ENCODE measurements at places on chromosomes 5 and 9.

- no peak for DNase-seq
Observed at GRCh38 chr5:16437977-16438376, 27.6 kb downstream of the ZNF622 start.

- DNase-seq, result no peak
Observed at GRCh38 chr9:5569891-5570290, 59.0 kb upstream of the RIC1 start.

- no peak for DNase-seq
Observed at GRCh38 chr5:92409134-92409533, 1026.0 kb upstream of the ARRDC3 start.

DNA sequence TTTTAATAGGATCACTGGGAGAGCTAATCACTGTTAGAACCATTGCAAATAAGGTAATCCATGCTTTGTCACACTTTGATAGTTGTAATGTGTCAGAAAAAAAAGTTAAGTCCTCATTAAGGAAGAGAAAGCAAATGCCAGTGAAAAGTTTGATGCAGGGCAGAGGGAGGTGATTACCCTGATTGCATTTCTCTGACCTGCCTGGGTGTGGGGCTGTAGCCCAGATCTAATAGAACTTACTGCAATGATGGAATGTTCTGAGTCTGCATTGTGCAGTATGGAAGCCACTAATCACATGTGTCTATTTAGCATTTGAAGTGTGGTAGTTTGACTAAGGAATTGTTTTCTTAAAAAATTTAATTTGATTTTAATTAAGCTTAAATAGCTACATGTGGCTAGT, 202.7 kb downstream of the ATP10B start:
- DNase-seq, result no peak

DNA sequence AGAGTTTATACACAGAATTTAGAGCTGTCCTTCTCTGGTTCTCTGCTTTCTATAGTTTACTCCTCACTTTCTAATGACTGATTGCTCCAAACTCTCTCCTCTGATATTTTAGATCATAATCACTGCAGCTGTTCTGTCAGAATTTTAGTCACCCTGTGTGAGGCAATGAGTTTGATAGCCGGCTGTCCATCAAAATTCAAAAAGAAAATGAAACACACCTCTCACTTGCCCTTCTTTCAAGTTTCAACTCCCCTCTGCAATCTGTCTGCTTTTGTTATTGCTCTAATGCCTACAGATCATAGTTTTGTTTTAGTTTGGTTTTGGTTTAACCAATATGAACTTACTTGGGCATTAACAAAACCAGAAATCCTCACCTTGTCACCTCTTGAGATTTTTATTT, 23.3 kb upstream of the ABLIM3 start:
- no peak for DNase-seq

DNA sequence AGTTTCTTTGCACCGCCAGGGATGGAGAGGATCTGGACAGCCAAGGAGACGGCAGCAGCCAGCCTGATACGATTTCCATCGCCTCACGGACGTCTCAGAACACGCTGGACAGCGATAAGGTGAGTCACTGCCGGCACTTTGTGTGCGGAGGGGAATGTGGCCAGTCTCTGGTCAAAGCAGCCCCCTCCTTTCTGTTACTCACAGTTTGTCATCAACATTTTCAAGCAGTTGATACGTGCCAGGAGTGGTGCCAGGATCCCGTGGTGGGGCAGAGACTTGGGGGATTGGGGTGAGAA, 175.1 kb upstream of the OTULINL start:
- DNase-seq, result no peak

DNA sequence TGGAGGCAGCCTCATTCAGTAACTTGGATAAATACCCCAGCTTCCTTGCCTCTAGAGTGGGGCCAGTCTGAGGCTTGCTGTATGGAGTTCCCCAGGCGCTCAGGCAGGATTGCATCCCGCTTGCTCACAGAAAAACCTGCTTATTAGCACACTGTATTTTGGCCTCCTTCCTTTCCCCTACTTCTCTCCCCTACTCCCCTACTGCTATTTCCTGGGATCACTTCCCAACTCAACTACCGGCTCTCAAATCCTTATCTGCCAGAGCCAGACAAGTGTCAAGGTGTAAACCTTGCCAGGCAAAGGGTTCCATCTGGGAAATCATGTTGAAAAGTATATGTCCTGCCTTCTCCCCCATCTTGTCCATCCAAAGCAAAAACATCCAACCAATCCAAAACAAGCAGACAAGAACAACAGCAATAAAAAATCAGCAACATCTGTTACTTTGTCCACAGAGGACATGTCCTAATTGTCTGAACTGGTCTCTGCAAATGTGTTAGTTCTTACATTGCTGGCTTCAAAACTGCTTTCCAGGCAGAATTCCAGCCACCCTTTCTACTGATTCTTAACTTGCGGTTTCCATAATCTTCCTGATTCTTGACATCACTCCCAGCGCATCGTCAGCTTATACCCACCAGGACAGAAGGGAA, 164.1 kb upstream of the SEMA6A start:
- no peak for DNase-seq

DNA sequence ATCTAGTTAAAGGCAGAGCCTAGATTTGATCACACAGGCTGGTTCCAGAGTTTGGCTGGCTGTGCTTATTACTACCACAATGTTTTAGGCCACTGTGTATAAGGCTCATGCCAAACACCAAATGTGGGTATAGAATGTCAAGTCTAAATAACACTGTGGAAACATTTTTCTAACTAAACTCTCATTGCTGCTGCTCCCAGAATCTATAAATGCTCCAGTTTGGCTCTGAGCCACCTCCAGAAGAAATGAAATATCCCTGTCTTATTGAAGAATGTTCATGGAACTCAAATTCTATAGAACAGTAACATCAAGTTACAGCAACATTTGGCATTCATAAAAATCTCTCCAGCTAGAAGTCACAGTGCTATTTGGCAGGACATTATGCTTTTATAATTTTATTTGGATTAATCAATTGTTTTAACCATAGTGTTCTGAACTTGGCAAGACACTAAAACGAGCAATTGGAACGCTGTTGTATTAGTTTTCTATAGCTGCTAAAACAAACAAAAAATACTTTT, 178.1 kb upstream of the COX7C start:
- DNase-seq, result no peak

- no peak for DNase-seq
Observed at GRCh38 chr5:135543485-135544304, 7.9 kb upstream of the NEUROG1 start.

- peak; percentile 68 for DNase-seq
Observed at GRCh38 chr5:107519900-107520354, 150.8 kb downstream of the EFNA5 start.

DNA sequence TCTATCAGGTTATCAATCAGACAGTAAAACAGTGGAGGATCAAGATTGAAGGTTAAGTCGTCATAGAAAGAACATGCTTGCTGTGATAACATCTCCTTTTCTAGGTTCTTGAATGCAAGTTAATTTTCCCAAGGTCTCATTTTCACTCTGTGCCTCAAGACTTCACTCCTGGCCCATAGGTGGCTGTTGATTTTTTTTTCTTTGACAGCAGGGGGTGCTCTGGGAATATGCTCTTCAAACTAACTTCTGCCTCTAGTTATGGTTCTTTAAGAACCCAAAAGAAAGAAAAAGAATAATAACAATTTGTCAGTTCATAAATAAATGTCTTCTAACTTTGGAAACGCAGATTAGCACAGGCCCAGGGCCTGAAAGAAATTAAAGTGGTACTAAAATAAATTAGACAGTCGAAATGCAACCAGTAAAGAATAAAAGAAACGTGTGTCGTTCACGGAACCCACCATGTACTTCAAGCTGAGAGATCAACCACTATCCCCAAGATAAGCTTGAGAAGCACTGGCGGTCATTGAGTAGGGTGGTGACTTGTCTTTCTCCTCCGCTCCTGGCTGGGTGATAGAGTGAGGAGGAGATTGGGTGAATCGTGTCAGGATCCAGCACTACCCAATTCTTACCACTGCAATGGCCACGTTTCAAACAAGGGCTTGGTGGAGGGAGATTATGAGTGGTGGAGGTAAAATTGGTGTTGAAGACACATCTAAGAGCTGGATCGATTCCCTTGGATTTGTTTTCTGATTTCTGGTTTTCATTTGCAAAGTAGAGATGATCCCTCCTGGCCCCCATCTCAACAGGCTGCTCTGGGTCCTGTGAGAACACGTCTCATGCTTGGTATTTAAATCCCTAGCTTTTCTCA, 93.4 kb upstream of the IRX4 start:
- DNase-seq, result no peak

DNA sequence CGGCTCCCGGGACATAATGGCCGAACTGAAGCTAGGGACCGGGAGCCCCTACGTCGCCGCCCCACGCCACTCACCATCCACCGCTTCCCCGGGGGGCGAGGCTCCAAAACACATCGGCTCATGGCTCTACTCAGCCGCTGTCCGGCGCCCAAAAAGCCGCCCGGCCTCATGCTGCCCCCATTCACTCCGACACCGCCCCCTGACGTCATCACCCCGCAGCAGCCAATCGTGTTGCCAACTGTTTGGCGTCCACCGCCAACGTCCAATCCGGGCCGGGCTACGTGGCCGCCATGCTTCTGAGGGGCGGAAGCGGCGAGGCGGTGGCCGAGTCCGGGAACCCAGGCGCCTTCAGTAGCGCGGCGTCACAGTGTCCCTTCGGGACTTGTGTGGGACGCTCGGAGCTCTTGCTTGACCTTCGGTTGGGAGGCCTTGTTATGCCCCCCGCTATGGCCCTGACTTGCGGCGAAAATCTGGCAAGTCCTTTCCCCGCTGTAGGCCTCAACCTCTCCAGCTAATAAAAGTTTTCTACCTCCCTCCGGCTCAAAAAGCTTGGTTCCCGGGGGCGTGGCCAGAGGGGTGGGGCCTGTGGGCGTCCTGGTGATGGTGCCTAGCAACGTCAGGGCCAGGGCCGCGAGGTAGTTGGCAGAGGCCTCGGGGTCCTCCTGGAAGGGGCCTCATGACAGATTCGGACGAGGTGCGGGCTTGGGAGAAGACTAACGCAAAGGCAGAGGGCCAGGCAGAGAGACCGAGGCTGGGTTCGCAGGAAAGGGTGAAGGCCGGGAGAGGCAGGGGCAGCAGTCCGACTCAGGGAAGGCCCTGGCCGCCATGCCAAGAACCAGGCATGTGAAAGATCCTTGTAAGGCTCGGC, at the start of the genes PTRH1 and TTC16:
PTRH1 (minus strand) TSS at position 194 of the 868 bp plus-strand sequence; CDS start at position 170, 24 bp downstream.
TTC16 (plus strand) TSS at position 610 of the 868 bp plus-strand sequence; CDS start at position 677, 67 bp downstream.
- DNase-seq, result peak; percentile 97

DNA sequence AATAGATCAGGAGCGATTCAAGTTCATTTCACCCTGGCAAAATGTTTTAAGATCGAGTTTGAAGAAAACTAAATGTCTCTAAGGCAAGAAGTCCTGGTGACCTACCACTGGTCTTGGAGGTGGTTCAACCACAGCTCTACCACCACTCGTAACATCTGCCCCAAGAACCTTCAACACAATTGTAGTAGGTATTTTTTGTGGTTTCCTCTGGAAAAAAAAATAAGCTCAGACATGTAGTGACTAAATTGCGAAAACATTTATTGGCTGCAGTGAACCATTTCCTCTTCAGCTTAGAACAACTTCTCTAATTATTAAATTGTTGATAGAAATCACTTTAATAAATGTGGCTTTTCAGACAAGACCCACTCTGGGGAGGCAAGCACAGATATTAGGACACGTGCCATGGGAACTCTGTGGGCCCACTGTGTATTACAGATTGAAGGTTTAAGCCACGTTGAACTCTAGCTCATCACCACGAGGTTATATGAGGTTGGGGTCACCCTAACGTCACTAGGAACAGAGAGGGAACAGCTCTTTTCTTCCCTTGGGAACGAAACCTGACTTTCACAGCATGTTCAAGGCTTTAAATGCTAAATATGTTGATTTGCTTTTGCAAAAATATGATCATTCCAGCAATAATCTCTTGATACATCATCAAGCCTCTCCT, 142.9 kb downstream of the HSD17B3 start:
- no peak for DNase-seq

- no peak for DNase-seq
Observed at GRCh38 chr9:96350866-96351265, 32.6 kb downstream of the SLC35D2 start.

- peak; percentile 1 for DNase-seq
Observed at GRCh38 chr9:32344551-32345182, 39.8 kb upstream of the ACO1 start.

- DNase-seq, result no peak
Observed at GRCh38 chr9:136802321-136802720, 5.4 kb upstream of the RABL6 start.

GRCh38 chr9:69299826-69300225, 25.2 kb upstream of the ENTREP1 start:
- no peak for DNase-seq

- DNase-seq, result no peak
Observed at GRCh38 chr5:35811108-35811741, 45.5 kb upstream of the IL7R start.

DNA sequence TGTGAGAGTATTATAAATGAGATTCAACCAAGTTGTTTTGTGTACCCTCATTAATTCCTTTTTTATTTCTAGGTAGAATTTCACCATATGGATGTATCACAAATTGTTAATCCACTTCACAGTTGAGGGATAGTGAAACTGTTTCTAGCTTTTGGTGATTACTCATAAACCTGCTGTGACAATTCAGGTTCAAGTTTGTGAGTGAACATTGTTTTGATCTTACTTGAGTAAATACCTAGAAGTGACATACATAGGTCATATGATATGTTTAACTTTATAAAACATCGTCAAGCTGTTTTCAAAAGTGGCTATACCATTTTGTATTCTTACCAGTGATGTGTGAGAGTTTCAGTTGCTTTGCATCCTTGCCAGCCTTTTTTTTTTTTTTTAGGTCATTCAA, 112.9 kb downstream of the CAMK4 start:
- DNase-seq, result peak; percentile 4

GRCh38 chr5:41842777-41843176, 27.4 kb downstream of the OXCT1 start:
- DNase-seq, result peak; percentile 17

GRCh38 chr5:34487159-34487879, 168.8 kb upstream of the RAI14 start:
- no peak for DNase-seq

- DNase-seq, result no peak
Observed at GRCh38 chr5:73135429-73136054, 15.2 kb downstream of the TMEM171 start.

DNA sequence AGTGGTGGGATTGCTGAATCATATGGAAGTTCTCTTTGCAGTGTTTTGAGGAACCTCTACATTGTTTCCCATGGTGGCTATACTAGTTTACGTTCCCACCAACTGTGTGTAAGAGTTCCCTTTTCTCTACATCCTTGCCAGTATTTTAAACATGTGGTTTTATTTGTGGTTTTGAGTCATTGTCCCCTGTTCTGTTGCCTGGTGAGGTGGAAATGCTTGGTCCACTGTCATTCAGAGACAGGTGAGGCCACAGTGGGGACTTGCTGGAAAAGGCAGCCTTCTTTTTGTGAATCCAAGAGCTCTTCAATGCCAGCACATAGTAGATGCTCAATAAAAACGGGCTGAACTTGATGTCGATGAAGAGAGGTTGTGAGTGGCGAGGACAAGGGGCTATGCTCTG, 44.2 kb downstream of the SH3PXD2B start:
- DNase-seq, result no peak

- DNase-seq, result no peak
Observed at GRCh38 chr9:100730086-100730485, 152.2 kb downstream of the CAVIN4 start.
